ENCODE measurements at places on chromosomes 4 and X.

- DNase-seq: no peak
Observed at GRCh38 chr4:182582245-182582644, 334.9 kb downstream of the DCTD start.

DNA sequence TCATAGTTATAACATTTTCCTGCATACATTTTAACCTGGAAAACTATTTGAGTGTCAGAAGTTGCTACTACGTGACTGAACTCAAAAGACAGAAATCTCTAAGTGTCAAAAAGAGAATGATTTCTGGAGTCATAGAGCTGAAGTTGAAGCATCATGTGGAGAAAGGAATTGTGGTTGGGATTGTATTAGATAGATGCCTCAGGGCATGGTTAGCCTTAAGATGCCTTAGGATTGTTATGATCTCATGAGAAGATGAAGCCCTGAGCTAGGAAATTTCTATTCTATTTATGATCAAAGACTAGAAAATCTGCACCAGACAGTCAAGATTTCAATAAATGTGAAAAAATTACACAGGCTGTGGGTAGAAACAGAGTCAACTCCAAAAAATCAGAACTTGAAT, 20.2 kb downstream of the EPGN start:
- DNase-seq: no peak

- no peak for DNase-seq
Observed at GRCh38 chr4:73692254-73692653, 48.1 kb upstream of the CXCL8 start.

DNA sequence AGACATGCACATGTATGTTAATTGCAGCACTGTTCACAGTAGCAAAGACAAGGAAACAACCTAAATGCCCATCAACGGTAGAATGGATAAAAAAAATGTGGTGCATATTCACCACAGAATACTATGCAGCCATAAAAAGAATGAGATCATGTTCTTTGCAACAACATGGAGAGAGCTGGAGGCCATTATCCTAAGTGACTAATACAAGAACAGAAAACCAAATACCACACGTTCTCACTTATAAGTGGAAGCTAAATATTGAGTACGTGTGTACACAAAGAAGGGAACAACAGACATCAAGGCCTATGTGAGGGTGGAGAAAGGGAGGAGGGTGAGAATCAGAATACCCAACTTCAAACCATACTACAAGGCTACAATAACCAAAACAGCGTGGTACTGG, 17.4 kb upstream of the LNX1 start:
- DNase-seq: no peak

- DNase-seq: no peak
Observed at GRCh38 chr4:155787113-155787710, 28.4 kb downstream of the GUCY1B1 start.

DNA sequence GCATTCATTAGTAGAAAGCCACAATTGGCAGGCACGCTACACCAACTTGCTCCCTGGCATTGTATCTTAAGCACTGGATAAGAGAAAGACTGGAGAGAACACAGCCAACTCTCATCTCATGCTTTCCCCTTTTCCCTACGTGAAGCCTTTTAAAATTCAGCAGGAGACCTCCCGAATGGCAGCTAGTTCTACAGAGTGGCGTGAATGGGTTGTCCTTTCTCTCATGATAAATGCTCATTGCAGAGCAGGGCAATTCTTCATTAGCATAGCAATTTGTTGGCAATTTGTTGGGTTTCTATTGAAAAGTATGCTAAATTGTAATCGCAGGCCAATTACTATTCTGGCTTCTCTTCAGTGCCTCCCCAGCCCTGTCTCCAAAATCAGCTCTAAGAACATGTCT, 48.0 kb downstream of the SEPTIN11 start:
- DNase-seq: no peak

DNA sequence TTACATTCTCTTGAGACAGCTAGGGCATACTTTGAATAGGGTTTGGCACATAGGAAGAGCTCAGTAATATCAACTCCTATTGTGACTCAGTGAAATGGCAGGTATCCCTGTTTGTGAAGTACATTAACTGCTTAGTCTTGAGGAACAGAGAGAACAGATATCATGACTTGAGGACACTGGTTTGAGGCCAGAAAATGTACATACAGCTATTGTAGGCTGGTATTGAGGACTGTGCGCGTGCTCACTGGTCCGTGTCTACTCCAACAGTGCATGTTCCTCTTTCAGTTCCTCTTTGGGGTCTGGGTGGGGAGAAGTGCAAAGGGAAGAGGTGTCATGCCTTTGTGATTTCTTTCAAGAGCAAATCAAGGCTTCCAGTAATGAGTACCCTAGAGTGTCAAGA, 34.6 kb upstream of the TBC1D9 start:
- DNase-seq: peak; percentile 67

DNA sequence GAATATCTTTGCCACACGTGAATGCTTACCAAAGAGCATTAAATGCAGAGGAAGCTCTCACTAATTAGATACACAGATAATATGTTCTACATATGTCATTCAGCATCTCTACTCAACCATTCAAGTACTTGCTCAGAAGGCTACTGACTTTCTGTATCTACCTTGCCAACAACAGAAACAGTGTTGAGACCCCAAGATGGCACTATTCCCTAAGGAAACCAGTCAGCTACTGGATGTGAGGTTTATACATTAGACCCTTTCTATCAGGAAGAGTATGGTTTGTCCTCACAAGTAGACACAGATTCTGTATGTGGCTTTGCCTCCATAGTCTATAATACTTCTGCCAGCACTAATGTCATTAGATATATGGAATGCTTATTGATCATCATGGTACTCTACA, 443.9 kb upstream of the INTU start:
- DNase-seq: no peak

GRCh38 chrX:109911046-109911445, 91.9 kb upstream of the TMEM164 start:
- no peak for DNase-seq

DNA sequence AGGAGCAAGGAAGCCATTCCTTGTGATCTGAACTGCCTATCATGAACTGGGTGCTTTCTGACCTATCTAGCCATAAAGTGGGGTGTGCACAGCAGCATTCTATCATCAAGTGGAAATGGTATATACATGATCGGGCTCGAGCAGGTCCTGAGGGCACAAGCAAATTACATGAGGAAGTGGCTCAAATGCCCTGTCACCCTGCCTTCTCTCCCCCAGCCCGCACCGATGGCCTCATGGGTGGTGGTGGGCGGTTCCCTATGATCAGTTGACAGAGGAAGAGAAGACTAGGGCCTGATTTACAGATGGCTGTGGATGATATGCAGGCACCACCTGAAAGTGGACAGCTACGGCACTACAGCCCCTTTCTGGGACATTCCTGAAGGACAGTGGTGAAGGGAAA, 46.3 kb upstream of the BCLAF3 start:
- no peak for DNase-seq

DNA sequence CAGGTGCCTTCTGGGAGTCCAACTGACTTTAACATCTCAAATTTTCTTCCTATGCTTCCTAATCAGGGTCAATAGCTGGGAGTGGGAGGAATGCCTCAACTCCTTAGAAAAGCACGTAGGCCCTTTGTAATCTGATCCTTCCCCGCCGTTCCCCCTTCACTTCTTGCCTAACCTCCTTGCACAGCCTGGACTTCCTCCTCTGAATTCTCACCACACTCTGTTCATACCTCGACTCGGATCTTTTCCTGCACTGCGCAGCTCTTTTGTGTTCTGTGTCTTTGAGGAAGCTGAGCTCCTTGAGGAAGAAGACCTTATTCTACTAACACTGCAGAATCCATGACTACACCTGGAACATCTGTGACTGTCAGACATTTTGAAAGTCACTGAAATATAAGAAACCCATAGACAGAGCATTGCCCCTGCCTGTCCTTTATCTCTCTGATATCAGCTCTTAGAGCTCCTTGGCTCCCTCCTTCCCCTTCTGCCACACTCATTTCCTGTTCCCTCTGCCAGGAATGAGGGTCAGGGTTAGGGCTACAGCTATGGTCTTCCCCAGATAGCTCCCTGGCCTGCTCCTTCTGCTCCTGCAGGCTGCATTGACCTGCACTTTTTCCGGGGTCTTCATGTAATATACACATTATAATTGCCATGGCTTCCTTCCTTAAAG, 140.2 kb upstream of the LDB2 start:
- DNase-seq: no peak

DNA sequence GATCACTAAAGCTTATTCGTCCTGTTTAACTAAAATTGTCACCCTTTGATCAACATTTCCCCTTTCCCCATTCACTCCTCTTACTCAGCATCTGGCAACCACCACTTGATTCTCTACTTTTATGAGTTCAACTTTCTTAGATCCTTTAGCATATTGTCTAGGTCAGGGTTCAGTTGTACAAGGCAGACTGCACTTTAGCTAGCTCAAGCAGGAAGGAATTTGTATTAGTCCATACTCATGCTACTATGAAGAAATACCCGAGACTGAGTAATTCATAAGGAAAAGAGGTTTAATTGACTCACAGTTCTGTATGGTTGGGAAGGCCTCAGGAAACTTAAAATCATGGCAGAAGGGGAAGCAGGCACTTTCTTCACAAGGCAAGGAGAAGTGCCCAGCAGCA, 44.3 kb downstream of the TASL start:
- DNase-seq: no peak

- DNase-seq: no peak
Observed at GRCh38 chrX:75546724-75547511, 24.1 kb upstream of the ZDHHC15 start.

- no peak for DNase-seq
Observed at GRCh38 chr4:162659716-162660115, 495.9 kb upstream of the FSTL5 start.

DNA sequence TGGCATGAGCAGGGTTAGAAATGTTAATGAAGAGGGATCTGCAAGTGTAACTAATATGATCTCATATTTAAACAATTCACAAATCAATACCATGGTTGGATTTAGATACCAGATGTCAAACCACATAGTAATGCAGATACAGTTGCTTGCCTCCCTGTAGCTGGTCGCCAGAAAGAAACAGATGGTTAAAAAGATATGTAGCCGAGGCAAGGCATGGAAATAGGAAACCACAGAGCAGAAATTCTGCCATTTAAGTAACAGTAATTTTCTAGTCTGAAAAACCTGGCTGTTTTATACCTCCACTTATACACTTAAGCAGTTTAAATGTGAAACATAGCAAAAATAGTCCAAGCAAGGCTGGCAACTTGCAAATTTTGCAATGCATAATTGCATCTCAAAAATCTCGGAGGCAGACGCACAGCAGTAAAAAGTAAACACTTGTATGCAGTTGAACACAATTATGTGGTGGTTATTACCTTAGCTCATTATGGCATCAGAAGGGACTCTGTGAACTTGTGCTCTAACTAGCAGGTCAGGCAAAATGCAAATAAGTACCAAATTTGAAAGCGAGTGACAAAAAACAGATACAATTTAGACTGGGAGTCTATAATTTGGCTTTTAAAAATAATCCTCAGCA, 126.8 kb downstream of the NAA11 start:
- DNase-seq: no peak

DNA sequence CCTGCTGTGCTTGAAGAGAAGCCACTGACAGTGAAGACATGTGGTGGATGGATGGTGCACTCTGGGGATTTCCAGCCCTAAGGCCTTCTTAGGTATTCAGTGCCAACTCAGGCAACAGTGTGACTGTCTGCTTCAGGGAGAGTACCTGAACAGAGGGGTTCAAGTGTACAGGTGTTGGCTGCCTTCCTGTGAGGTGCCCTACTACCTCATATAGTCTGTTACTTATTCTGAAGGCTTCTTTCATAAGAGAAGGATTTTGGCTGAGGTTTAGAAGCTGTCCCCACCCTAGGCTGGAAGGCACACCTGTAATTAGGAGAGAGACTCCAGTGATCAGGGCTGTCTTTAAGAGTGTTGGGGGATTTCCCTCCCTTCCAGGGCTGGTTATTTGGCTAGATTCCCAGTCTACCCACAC, 1.8 kb downstream of the FTHL17 start:
- DNase-seq: no peak

- DNase-seq: no peak
Observed at GRCh38 chr4:153539422-153539821, 73.3 kb downstream of the TMEM131L start.

Data from activated B cell treated with CpG ODN at 0.5 μM for 24 hours (primary cell).